ENCODE measurements at places on chromosomes 1 and 21.

- DNase-seq = no peak
Observed at GRCh38 chr1:114746450-114747121, 11.2 kb downstream of the CSDE1 start.

DNA sequence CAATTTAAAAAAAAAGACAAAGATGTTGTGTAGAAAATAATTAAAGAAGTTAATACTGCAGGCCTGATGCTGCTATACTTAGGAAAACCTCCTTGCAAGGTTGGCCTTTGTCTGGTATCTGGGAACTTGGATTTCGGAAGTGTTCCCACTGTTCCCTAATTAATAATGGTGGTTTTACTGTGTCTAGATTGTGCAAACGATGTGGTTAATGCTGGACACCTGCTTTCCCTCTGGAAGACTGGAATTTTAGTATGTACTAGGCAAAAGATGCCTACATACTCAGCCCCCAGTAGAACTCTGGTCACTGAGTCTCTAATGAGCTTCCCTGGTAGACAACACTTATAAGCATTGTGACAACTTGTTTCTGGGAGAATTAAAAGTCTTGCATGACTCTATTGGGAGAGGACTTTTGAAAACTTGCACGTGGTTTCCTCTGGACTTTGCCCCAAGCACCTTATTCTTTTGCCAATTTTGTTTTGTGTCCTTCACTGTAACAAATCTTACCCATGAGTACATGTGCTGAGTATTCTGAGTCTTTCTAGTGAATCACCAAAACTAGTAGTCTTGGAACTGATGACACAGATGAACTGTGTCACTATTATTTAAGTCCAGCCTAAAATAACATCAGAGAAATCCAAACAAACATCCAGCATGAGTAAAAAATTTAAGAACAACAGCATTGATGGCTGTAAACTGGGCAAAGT is 40.4 kb downstream of the LIN9 start:
- DNase-seq = no peak

DNA sequence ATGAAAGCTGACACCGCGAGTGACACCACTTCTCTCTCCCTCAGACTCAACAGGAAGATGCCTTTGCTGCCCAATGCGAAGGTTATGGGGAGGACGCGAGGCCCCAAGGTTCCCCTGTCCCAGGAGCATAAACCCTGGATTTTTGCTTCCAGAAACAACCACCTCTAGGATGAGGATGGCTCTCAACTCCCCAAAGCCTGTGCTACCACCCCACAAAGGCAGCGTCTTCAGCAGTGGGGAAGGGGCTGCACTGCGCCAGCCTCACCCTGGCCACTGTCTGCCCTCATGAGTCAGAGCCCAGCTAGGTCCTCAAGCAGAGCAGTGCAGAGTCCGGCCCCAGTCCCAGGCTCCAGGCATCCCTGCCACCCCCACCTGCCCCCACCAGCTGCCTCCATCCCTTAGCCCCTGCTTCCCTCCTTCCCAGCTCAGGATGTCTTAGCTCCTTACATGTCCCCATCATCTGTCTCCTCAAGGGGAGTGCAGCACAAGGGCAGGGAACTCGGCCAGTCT is 6.9 kb upstream of the SRARP start:
- no peak for DNase-seq

GRCh38 chr1:171494076-171494475 is 8.7 kb downstream of the PRRC2C start:
- no peak for DNase-seq

- no peak for DNase-seq
Observed at GRCh38 chr1:242743983-242744780, 219.7 kb upstream of the PLD5 start.

DNA sequence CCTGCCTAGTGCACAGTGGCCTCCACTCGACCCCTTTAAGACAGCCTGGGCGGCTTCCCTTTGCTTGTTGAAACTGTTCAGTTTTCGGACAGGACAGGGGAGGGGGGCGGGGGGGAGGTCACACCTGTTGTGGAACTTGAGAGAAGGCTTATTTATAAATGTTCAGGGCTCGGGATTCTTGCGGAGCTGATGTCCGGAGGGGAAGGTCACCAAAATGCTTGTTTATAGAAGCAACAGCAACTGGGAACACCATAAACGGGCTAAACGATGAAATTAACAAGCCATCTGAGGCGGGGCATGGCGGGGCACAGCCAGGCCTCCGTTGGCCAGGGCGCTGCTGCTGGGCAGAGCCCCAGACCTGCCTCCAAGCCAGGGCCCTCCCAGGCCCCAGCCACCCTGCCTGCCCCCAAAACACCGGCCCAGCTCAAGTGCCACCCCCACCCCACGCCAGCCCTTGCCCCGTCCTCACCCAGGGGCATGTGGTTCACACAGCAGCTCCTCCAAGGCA is 59.8 kb upstream of the CASZ1 start:
- no peak for DNase-seq

DNA sequence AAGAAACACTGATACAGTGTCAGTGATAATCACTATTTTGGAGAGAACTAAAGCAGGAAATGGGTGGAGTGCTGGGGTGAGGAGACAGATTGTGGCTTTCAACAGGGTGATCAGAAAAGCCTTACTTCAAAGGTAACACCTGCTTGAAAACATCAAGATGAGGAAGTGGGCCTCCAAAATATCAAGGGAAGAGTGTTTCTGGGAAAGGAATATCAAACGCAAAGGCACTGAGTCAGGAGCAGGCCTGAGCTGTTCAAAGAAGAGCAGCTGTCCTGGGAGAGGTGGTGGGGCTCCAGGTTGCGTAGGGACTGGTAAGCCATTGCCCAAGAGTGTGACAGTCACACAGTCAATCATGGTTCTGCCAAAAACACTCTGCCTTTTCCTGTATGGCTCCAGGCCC is 47.1 kb upstream of the ATP1A1 start:
- peak; percentile 20 for DNase-seq

DNA sequence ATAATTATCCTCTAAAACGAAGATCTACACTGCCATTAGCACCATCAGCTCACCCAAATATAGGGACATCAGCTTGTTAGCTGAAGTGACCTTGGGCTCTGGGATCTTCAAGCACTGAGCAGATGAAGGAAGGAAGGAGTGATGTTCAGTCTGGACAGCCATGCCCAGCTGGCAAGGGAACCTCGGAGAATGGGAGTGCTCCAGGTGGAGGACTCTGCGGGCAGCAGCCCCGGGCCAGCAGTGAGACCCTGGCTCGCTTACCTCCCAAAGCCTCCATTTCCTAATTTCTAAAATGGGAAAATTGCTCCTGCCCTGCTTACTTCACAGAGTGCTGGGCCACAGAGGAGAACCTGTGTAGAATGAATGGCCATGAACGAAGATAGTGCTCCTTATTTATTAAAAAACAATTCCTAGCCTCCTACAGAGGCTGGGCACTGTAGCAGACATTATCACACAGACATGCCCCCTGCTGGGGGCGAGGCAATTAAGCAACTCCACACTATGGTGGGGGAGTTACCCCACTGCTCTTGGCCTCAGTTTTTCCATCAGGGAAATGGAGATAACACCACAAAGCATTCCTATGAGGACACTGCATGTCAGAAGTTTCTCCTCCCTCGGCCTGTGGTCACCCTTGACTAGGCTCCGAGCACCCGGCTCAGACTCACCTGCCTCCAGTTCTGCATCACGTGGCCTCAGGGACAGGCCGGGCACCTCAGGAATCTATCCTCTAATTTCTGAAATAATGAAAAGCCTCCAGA is 117.6 kb downstream of the KCNN3 start:
- DNase-seq = no peak

- DNase-seq = no peak
Observed at GRCh38 chr1:58401991-58402390, 144.5 kb downstream of the OMA1 start.

DNA sequence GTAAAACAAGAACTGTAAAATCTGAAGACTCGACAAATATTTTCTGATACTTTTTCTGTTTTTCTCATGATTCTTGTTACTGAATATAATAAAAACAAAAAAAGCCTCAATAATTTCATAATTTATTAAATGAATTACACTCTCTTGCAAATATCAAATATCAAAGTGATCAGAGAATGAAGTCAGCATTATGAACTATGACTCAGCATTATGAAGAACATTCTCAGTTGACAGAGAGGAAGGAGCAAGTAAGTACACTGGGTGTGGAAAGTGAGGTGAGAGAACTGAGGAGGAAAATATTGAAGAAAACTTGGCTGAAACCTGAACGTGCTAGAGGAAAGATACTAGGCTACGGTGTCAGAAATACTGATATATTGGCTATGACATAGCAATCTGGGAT is 529.5 kb downstream of the KCNT2 start:
- DNase-seq = no peak

DNA sequence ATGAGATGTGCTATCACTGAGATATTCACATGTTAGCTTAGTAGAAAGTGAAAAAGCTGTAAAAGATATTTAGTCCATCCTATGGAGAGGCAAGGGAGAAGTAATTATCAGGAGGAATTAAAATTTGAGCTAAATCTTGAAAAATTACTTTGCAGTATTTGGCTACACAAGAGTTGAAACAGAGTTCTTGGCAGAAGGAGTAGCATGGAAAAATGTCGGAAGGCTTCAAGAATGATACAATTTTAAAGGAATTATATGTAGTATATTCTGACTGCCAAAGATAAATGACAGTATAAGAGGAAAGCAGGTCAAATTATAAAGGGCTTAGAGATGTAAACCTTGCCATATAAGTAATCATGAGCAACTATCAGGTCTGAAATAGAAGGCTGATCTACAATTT is 518.9 kb downstream of the BRINP3 start:
- DNase-seq = no peak

- DNase-seq = no peak
Observed at GRCh38 chr1:205986292-205986691, 16.9 kb downstream of the RAB7B start.

GRCh38 chr1:119978018-119978505 is 81.7 kb upstream of the ADAM30 start:
- no peak for DNase-seq

DNA sequence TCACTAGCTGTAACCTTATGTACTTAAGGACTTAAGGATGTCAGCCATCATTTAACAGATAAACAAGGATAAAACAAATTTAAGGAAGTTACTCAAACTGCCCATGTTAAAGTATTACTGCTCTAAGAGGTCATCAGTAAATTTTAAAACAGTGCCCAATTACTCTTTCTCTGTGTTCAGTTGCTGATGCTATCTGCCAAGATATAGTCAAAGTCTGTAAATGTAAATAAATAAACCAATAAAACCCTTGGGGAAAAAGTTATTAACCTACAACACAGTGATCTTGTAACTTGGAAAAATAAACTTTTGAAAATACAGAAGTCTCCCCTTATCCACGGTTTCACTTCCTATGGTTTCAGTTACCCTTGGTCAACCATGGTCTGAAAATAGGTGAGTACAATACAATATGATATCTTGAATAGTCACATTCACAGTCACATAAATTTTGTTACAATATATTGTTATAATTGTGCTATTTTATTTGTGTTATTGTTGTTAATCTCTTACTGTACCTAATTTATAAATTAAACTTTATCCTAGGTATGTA is 501.8 kb downstream of the LMO4 start:
- DNase-seq = no peak

DNA sequence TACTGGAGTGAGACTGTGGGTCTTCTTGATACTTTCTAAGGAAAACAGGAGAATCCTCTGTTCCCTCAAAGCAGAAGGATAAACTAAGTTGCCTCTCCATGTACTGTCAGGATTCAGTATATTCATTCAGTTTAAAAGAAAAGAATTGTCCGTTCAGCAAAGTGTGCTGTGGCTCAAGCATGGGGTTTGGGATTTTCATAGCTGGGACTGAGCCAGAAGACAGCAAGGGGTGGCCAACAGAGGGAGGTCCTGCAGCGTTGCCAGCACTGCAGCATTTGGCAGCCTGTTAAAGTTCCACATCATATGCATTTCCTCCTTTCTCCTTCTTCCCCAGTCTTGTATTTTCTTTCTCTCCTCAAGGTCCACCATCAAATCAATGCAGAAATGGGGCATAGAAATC is 75.1 kb downstream of the DTL start:
- DNase-seq = no peak

DNA sequence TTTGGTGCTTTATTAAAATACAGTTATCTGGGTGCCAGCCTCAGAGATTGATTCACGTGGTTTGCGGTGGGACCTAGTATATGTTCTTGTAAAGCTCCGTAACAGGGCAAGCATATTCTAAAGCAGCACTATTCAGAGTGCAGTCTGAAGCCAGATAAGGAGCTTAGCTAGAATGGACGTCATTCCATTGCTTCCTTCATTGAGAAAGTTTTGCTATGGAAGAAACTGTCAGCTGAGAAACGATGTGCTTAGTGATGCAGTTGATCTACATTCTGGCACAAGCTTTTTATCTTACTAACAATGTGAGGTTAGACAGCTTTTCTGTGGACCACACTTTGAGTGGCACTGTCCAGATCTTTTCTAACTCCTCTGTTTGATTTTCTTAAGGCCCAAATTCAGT is 26.2 kb downstream of the SLC44A3 start:
- no peak for DNase-seq

DNA sequence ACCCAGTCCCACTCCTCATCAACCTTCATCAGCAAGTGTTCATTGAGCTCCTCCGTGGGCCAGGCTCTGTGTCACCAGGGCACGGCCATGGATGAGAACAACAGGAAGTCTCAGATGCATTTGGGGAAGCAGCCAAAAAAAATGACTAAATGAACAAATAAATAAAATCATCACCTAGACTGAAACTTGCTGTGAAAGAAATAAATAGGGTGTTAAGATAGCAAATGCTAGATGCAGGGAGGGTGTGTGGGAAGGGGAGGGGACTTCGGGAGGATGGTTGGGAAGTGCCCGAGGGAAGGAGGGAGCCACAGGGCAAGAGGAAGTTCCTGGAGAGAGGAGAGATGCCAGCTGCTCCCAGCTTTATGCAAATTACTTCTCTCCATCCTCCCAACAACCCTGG is 696.7 kb downstream of the PTPRU start:
- DNase-seq = peak; percentile 65

DNA sequence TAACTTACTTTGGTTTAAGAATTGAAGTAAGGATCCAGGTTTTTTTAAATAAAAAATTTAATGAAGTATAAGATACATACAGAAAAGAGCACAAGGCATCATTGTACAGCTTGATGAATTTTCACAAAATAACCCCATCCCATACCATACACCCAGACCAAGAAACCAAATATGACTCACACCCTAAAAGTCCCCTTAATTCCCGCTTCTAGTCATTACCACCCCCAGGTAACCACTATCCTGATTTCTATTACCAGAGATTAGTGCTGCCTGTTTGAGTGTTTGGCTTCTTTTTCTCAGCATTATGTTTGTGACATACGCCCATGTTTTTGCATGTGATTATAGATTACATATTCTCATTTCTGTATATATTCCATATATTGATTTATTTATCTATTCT is 98.5 kb upstream of the HIVEP3 start:
- DNase-seq = no peak

DNA sequence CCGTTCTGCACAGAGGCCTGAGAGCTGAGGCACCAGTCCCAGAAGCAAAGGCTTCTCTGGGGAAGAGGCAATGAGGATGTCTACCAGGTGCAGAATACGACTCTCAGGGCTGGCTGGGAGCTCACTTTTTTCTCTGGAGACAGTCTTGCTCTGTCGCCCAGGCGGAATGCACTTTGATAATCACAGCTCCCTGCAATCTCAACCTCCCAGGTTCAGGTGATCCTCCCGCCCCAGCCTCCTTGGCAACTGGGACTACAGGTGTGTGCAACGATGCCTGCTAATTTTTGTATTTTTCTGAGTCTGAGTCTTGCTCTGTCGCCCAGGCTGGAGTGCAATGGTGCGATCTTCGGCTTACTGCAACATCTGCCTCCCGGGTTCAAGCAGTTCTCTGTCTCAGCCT is 17.6 kb downstream of the NADK start:
- DNase-seq = no peak

- peak; percentile 82 for DNase-seq
Observed at GRCh38 chr1:53512807-53513755, 53.9 kb downstream of the DMRTB1 start.

GRCh38 chr1:175892686-175893085 is 149.3 kb upstream of the TNR start:
- no peak for DNase-seq

Measured in NCI-H2029 (cell line).